Upper lobe of left lung (tissue), 6 donors: ENCODE measurements at places on chromosomes 12 and 14. TPM values are rescaled to one million over a fixed set of nuclear protein-coding genes. Genes with fewer than 3 reads are reported as not detected.

DNA sequence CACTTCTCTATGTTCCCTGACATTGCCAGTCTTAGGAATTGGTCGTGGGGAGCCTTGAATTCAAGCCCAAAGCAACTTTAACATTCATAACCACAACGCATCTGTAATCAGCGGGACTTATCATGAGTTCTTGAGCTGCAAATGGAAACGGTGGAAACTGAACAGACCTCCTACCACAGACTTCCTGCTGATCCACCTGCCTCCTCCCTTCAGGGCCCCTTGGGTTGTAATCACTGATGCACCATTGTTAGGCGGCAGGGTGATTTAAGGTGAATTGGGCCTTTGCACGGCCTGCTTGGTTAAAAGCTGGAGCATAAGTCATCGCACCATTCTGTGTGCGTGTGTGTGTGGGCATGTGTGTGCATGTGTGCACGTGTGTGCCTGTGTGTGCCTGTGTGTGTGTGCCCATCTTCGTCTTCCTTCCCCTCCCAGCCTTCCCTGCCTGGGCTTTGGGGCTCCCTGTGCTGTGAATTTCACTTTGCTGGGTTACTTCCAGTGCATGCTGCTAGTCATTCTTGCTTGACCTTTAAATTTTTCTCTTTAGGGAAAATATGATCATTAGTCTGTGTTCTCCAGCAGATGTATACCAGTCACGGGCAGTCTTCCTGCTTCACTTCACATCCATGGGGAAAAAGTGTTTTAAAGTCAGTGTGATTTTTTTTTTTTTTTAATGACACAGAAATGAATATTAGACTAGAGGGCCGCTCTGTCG is 29.1 kb downstream of the CHST11 start:
- DNase-seq: no peak
- H3K4me1 ChIP-seq: peaks cover 23% of the 10 kb centered on the region
- no peaks in the 10 kb centered on the region for H3K27me3 ChIP-seq
- no peaks in the 10 kb centered on the region for H3K36me3 ChIP-seq

DNA sequence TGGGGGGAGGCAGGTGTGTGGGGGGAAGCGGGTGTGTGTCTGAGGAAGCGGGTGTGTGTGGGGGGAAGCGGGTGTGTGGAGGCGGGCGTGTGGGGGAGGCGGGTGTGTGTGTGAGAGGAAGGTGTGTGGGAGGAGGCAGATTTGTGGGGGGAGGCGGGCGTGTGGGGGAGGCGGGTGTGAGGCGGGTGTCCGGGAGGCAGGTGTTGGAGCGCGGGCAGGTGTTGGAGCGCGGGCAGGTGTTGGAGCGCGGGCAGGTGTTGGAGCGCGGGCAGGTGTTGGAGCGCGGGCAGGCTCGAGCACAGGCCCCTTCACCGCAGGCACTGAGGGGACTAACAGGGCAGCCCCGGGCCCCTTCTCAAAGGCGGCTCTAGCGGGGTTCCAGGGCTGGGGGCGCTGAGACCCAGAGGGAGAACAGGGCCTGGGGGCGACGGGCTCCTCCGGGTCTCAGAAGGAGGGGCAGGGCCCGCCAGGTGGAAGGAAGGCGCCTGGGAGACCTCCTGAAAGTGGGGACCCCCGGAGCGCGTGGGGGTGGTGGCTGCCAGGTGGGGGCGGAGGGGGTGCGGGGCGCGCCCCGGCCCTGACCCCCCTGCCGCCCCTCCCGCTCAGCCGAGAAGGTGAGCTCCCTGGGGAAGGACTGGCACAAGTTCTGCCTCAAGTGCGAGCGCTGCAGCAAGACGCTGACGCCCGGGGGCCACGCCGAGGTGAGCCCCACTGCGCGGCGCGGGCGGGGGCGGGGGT is 3.2 kb downstream of the CRIP2 start:
- H3K27me3 ChIP-seq: peaks cover 16% of the 10 kb centered on the region
- peak overlapping the region; percentile 93 for H3K27ac ChIP-seq
- H3K4me1 ChIP-seq: peaks cover 93% of the 10 kb centered on the region
- H3K36me3 ChIP-seq: peaks cover 12% of the 10 kb centered on the region
- DNase-seq: no peak

DNA sequence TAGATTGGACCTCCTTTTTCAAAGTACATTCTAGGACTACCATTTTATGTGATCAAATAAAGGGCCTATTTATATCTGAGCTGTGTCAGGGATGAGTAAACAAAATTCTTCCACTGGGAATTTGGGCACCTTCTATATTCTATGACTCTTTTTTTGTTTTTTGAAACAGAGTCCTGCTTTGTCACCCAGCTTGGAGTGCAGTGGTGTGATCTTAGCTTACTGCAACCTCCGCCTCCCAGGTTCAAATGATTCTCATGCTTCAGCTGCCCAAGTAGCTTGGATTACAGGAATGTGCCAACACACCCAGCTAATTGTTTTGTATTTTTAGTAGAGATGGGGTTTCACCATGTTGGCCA is 64.8 kb downstream of the DRAM1 start:
- no peak for DNase-seq
- H3K27ac ChIP-seq: no peak overlapping the region
- H3K36me3 ChIP-seq: no peaks in the 10 kb centered on the region
- H3K27me3 ChIP-seq: no peaks in the 10 kb centered on the region

The NOXRED1 gene
- 0.30 TPM for total RNA-seq

DNA sequence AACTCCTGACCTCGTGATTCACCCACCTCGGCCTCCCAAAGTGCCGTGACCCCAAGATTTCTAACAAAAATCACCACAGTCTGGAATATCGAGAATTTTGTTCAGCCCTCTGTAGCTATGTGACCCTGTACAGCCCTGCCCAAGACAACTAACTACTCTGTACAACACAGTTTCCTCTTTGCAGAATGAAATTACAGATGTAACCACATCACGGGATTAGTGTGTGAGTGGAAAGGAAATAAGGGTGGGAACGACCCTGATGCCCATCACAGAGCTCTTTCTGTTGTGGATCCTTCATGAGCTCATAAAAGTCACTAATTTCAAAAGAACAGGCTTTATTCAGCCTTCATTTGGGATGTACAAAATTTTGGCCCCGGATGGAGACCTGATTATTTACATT is 50.5 kb upstream of the KRR1 start:
- DNase-seq: no peak
- no peak overlapping the region for H3K4me3 ChIP-seq
- no peaks in the 10 kb centered on the region for H3K27me3 ChIP-seq
- no peaks in the 10 kb centered on the region for H3K4me1 ChIP-seq

DNA sequence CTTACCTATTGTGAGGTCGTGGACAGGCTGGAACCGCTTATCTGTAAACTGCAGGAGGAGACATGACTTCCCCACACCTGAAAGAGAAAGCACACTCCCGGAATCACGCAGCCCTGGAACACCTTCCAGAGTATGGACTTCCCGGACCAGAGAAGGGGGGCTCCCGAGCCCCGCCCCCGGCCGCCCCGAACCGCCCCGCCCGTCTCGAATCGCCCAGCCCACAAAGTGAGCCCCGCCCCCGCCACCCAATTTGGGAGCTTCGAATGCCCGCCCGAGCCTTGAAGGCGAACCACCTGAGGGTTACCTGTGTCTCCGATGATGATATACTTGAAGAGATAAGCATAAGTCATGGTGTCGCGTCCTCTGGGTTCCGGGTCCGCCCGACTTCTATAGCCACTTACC is 235 bp downstream of the RAB2B start:
- peak overlapping the region; percentile 79 for H3K4me3 ChIP-seq
- DNase-seq: peak; percentile 92
- H3K36me3 ChIP-seq: peaks cover 11% of the 10 kb centered on the region
- H3K4me1 ChIP-seq: peaks cover 23% of the 10 kb centered on the region
- H3K27ac ChIP-seq: peak overlapping the region; percentile 92

GRCh38 chr12:47267571-47267970 is 187.8 kb upstream of the AMIGO2 start:
- no peak for DNase-seq
- no peak overlapping the region for H3K4me3 ChIP-seq
- no peaks in the 10 kb centered on the region for H3K4me1 ChIP-seq

- no peak overlapping the region for H3K4me3 ChIP-seq
- H3K36me3 ChIP-seq: no peaks in the 10 kb centered on the region
- H3K4me1 ChIP-seq: peaks cover 6% of the 10 kb centered on the region
Measured at GRCh38 chr14:53124786-53125185, 28.3 kb downstream of the DDHD1 start.

The GYS2 gene
- not detected for total RNA-seq

DNA sequence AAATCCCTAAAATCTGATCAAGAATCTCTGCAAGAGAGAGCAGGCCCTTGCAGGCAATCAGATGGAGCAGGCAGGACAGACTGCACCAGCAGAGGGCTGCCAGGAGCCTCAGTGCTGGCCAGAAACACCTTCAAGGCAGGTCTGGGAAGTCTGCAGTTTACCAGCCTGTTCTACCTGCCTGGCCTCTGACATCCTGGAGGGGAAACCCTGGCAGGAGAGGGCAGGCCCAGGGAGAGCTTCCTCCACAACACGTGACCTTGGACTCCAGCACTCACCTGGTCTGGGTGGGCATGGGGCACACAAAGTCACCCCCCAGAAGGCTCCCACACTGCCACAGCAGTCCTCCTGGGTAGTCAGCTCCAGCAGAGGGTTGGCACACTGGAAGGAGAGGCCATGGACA is 56.0 kb downstream of the ISCA2 start:
- peaks cover 25% of the 10 kb centered on the region for H3K4me1 ChIP-seq
- DNase-seq: no peak
- no peaks in the 10 kb centered on the region for H3K27me3 ChIP-seq
- H3K36me3 ChIP-seq: no peaks in the 10 kb centered on the region

The DHRS2 gene
- 1.0 TPM for total RNA-seq

GRCh38 chr12:4107436-4107878 is 166.1 kb upstream of the CCND2 start:
- no peak overlapping the region for H3K4me3 ChIP-seq
- no peaks in the 10 kb centered on the region for H3K27me3 ChIP-seq
- no peaks in the 10 kb centered on the region for H3K4me1 ChIP-seq
- DNase-seq: no peak
- no peak overlapping the region for H3K27ac ChIP-seq
- no peaks in the 10 kb centered on the region for H3K36me3 ChIP-seq

The NUAK1 gene
- total RNA-seq: 10.7 TPM

- DNase-seq: no peak
- H3K4me1 ChIP-seq: peaks cover 3% of the 10 kb centered on the region
- no peak overlapping the region for H3K4me3 ChIP-seq
Measured at GRCh38 chr12:131867891-131868675, 26.3 kb upstream of the ULK1 start.

GRCh38 chr14:57526942-57527341 is 33.3 kb upstream of the CCDC198 start:
- H3K27me3 ChIP-seq: no peaks in the 10 kb centered on the region
- DNase-seq: no peak
- H3K36me3 ChIP-seq: no peaks in the 10 kb centered on the region
- H3K4me1 ChIP-seq: no peaks in the 10 kb centered on the region
- no peak overlapping the region for H3K27ac ChIP-seq

The NPFF gene
- total RNA-seq: not detected

- H3K4me1 ChIP-seq: peaks cover 62% of the 10 kb centered on the region
- no peaks in the 10 kb centered on the region for H3K27me3 ChIP-seq
- H3K27ac ChIP-seq: peak overlapping the region; percentile 2
- H3K36me3 ChIP-seq: no peaks in the 10 kb centered on the region
Measured at GRCh38 chr12:49703647-49704137, 3.5 kb downstream of the FMNL3 start.

- H3K4me3 ChIP-seq: no peak overlapping the region
- H3K27ac ChIP-seq: no peak overlapping the region
- H3K27me3 ChIP-seq: no peaks in the 10 kb centered on the region
- no peaks in the 10 kb centered on the region for H3K36me3 ChIP-seq
- H3K4me1 ChIP-seq: no peaks in the 10 kb centered on the region
Measured at GRCh38 chr12:91109148-91109564, 2.1 kb downstream of the LUM start.

- H3K4me1 ChIP-seq: peaks cover 32% of the 10 kb centered on the region
- H3K27me3 ChIP-seq: no peaks in the 10 kb centered on the region
- no peaks in the 10 kb centered on the region for H3K36me3 ChIP-seq
- DNase-seq: peak; percentile 78
- no peak overlapping the region for H3K4me3 ChIP-seq
Measured at GRCh38 chr14:103854822-103855733, 7.7 kb upstream of the PPP1R13B start.

GRCh38 chr14:52609445-52610044 is 56.9 kb downstream of the GPR137C start:
- H3K4me3 ChIP-seq: no peak overlapping the region
- no peak for DNase-seq
- H3K4me1 ChIP-seq: no peaks in the 10 kb centered on the region
- H3K36me3 ChIP-seq: no peaks in the 10 kb centered on the region

GRCh38 chr14:96863327-96863985 is 66.3 kb downstream of the VRK1 start:
- no peak for DNase-seq
- H3K27ac ChIP-seq: no peak overlapping the region
- no peak overlapping the region for H3K4me3 ChIP-seq
- H3K4me1 ChIP-seq: no peaks in the 10 kb centered on the region
- H3K27me3 ChIP-seq: no peaks in the 10 kb centered on the region

The NYNRIN gene
- total RNA-seq: 5.5 TPM

GRCh38 chr14:78764240-78764639 is 594.1 kb downstream of the NRXN3 start:
- no peaks in the 10 kb centered on the region for H3K36me3 ChIP-seq
- no peaks in the 10 kb centered on the region for H3K4me1 ChIP-seq
- H3K27me3 ChIP-seq: no peaks in the 10 kb centered on the region
- no peak for DNase-seq

DNA sequence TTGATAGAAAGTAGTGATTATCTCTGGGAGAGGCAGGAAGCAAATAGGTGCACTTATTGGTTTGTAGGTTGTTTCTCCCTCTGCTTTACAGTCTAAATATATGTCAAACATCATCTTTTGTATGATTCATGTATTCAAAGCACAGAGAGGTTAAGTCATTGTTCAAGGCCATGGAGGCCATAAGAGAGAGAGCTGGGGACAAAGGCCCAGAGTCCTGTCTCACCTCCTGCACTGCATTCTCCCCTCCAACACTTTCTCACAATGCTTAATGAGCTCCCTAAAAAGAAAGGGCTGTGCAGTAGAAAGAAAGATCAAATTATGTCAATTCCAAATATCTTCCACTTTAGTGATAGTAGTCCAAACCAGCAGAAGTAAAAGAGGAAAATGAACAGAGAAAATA is 180.4 kb upstream of the DIO3 start:
- no peaks in the 10 kb centered on the region for H3K36me3 ChIP-seq
- no peaks in the 10 kb centered on the region for H3K4me1 ChIP-seq
- no peak for DNase-seq
- no peaks in the 10 kb centered on the region for H3K27me3 ChIP-seq
- H3K27ac ChIP-seq: no peak overlapping the region

- no peak for DNase-seq
- no peaks in the 10 kb centered on the region for H3K4me1 ChIP-seq
- no peaks in the 10 kb centered on the region for H3K27me3 ChIP-seq
- no peak overlapping the region for H3K4me3 ChIP-seq
- H3K36me3 ChIP-seq: no peaks in the 10 kb centered on the region
Measured at GRCh38 chr14:83483063-83483462, 1949.4 kb upstream of the SEL1L start.
